ENCODE measurements at places on chromosomes 6 and 20.

- DNase-seq = no peak
These were observed 44.5 kb downstream of the CEP85L start for GRCh38 chr6:118606858-118607257.

GRCh38 chr6:33191383-33192104 lies 723 bp downstream of the COL11A2 start:
- peak; percentile 46 for DNase-seq

DNA sequence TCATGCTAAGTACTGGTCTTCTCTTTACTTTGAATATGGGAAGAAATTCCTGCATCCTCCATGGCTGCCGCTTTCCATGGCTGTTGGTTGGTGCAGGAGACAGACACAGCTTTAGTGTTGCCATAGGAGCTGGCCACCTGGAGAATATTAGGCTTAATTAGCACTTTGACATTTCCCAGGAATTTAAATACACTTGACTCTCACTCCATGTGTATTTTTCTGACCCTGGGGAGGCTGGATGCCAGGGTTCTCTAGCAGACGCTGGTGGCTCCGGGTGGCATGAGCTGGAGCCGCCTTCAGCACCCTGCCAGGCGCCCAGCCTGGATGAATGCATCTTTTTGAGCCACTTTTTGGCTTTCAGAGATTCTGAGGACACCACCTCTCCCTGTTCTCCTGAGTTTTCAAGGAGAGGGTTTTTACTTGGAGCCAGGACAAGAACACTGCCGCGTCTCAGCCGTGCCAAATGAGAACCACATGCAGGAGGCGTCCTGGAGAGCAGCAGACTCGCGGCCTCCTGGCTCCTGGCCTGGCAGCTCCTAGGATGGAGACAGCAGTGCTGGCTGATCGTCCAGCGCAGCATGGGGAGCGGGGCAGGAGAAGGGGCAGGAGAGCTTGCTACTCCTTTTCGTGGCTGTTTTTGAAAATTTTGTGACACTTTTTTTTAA lies 258.8 kb downstream of the SMOC2 start:
- DNase-seq = no peak

DNA sequence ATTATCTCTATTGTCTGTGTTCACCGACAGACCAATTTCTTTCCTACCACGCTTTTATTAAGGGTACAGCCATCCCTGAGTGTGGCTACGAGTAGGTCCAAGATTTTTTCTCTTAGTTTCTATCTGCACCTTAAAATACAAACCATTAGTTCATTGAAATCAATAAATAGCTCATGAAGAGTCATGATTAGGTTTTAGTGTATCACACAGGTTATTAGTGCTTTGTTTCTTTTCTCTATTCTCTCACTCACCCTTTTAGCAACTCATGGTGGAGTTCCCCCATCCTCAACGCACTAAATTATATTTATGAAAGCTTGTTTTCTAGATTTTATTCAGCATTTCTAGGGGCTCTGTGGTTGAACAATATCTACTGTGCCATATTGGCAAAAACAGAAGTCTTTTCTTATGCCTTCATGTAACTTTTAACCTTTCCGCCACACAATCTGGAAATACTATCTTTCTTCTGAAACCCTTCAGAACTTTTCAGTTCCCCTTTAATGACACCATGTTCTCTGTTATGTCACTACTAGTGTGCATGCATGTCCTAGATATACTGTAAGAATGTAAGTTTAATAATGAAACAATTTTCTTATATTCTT lies 128.2 kb upstream of the LAMA2 start:
- no peak for DNase-seq

DNA sequence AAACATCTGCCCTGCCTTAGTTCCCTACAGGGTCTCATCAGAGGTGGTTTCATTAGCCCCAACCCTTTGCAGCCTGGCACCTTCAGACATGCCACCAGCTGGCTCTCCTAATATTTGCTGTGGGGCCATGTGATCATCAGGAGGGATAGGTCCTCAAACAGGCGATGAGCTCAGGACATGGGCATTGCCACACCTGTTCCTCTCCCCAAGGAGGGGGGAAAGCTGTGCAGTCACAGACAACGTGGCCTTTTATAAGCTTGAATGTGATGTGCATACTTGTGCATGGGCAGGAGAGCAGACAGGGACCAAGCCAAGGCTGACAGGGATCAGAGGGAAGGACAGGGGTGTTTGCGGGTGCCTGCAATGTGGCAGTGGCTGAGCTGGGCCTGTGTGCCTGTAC lies 78.8 kb upstream of the ZNFX1 start:
- DNase-seq = peak; percentile 42

- DNase-seq = peak; percentile 68
These were observed 424 bp upstream of the KIF13A start for GRCh38 chr6:17987697-17988421.

- no peak for DNase-seq
These were observed 125.3 kb upstream of the PROKR2 start for GRCh38 chr20:5442101-5442500.

Measured in muscle of back (tissue), 13 donors.